Adipocyte (in vitro differentiated cells): ENCODE measurements at places on chromosomes 4 and X.
A peak's percentile ranks its signal among the peaks of the same experiment; 100 is the strongest.

- peak; percentile 17 for DNase-seq
Measured at GRCh38 chr4:158610790-158611189, 60.9 kb downstream of the C4orf46 start.

DNA sequence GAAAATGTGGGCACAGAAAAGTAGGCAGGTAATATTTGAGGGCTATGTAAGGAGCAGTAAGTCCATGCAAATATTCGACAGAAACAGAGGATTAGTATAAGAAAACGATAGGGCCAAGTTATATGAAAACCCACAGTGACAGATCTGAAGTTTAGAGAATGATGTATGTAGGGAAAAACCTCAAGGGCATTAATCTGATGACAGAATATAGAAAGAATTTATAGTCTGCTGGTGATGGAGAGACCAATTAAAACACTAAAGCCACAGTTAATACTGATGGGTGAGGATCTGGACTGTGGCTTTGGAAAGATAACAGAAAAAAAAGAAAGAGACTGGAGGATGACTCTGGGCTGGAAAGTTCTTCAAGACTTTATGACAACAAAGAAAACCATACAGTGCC lies 169.7 kb downstream of the PALLD start:
- DNase-seq: peak; percentile 55

GRCh38 chrX:462853-463252 lies 76.1 kb upstream of the PPP2R3B start:
- DNase-seq: no peak

- DNase-seq: no peak
Measured at GRCh38 chr4:38004887-38005286, 44.7 kb downstream of the PTTG2 start.

DNA sequence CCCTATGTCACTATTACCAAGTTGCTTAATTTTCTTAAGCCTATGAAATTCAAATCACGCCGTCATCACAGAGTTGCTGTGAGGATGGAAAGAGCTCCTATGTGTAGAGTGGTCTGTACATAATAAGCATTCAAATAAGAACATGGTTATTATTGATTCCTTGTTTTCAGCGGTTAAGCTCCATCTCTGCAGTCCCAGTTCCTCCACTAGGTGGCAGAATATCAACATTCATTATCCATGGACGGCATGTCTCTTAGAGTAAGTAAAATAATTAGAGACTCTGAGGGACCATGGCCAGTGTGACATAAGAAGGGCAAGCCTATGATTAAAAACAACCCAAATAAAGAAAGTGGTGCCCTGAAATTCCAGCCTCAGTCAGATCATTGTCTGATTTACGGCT lies 132.5 kb upstream of the NHS start:
- peak; percentile 79 for DNase-seq

DNA sequence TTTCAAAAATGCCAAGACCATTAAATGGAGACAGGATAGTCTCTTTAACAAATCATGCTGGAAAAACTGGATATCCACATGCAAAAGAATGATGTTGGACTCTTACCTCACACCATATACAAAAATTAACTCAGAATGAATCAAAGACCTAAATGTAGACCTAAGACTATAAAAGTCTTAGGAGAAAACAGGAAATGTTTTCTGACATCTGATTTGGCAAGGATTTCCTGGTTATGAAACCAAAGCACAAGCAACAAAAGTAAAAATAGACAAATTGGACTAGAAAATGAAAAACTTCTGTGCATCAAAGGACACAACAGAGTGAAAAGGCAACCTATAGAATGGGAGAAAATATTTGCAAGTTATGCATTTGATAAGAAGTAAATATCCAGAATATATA lies 37.6 kb downstream of the ARFIP1 start:
- peak; percentile 29 for DNase-seq

DNA sequence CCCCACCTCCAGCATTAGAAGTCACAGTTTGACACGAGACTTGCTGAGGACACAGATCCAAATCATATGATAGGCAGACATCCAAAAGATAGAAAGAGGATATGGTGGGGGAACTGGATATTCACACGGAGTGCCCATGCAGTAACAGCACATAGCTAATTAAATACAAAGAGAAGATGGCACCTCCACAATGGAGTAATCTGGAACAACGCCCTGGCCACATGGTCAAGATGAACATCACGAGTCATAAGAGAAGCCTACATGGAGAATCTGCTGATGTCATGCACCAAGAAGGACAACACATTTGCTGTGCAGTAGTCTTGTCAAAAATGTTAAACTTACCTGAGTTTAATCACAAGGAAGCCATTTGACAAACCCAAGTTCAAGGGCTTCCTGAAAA lies 10.1 kb upstream of the LOC101059915 start:
- no peak for DNase-seq

- DNase-seq: peak; percentile 67
Measured at GRCh38 chrX:1537031-1537715, at the start of gene P2RY8. Gene P2RY8 (minus strand): TSS chrX:1537185. CDS start chrX:1466558, 70,627 bp downstream.

GRCh38 chr4:25283948-25284347 lies 28.6 kb upstream of the ZCCHC4 start:
- no peak for DNase-seq

DNA sequence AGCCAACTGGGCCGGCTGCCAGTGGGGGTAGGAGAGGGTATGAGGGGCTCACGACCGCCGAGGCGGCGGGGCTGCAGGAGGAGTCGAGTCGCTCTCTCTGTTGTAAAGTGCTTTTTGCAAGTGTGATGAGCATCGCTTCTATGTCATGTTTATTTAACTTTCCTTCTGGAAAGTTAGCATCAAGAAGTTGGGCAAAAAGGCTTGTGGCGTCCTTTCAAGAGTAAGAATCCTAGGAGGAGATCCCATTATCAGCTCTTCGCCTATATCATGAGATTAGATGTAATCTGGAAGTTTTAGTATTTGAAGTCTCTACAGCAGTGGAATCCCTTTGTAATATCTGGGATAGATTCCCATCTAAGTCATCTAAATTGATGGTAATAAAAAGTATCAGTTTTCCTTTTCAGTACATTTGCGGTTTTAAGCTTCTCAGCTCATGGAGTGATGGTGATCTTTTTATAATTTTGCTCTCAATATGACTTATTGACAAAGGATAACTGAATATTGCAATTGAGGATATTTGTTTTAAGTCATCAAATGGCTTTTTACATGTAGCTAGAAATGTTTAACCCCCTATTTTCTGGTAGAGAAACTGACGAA lies 1.7 kb downstream of the GALNT7 start:
- DNase-seq: no peak

GRCh38 chr4:142473218-142473959 lies 372.7 kb downstream of the INPP4B start:
- no peak for DNase-seq

DNA sequence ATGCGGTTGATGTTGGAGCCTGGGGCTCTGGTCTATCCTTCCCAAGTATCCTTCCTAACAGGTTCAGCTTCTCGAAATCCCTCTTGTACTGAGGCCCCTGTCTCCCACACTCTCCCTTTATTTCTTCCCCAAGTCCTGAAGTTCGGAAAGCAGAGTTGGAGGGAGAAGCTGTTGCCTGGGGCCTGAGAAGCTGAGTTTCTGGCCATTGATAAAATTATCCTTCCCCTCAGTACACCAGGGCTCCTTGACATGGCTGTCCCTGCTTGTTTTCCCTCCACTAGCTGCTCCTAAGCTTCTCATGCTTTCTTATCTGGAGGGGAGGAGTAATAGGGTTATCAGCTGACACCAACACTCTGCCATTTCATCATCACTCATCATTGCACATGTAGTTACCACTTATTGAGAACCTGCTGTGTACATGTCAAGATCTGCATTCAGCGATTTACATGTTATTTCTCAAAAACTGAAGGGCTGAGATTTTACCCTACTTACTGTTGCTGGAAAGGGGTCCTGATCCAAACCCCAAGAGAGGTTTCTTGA lies 58.0 kb downstream of the FUNDC1 start:
- DNase-seq: no peak

- DNase-seq: peak; percentile 87
Measured at GRCh38 chr4:120156120-120156718, 89.6 kb upstream of the MAD2L1 start.

DNA sequence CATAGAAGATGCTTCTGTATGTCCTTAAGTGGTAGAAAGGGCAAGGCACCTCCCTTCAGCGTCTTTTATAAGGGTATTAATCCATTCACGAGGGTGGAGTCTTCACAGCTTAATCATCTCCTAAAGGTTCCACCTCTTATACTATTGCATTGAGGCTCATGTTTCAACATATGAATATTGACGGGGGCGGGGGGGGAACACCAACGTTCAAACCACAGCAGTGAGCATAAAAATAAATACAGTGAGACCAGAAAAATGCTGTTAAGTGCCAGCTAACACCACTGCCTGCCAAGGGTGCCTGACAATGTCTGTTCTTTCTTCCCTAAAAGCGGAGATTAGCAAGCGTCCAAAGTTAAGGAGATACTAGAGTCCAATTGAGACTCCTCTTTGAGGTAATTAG lies 323.3 kb downstream of the STK32B start:
- no peak for DNase-seq
